A549 treated with Hydrocortisone at 1 μM for 4 hours (cell line): ENCODE measurements at places on chromosomes 4 and X. TPM values are rescaled to one million over a fixed set of nuclear protein-coding genes. Genes with fewer than 3 reads are reported as not detected.

The MND1 gene
- 10.4 to 15.6 TPM (median 13.4 TPM) in 5 replicates for total RNA-seq

The TMSB15A gene
- total RNA-seq = 0.56 to 1.1 TPM (median 0.72 TPM) in 5 replicates

The REPS2 gene
- total RNA-seq = 0.93 to 1.7 TPM (median 1.4 TPM) in 5 replicates

The DCHS2 gene
- total RNA-seq = 0.01 TPM in 1 of 5 replicates, not detected in the others

The RASSF6 gene
- 0.75 to 1.0 TPM (median 0.85 TPM) in 5 replicates for total RNA-seq

The SPIN3 gene
- total RNA-seq = 5.5 to 7.0 TPM (median 6.6 TPM) in 5 replicates

The EDA gene
- 0.60 to 0.87 TPM (median 0.67 TPM) in 5 replicates for total RNA-seq

The PHEX gene
- 0.31 to 0.42 TPM (median 0.35 TPM) in 5 replicates for total RNA-seq

The SPATA4 gene
- 0.13 to 0.29 TPM (median 0.22 TPM) in 5 replicates for total RNA-seq

The TEX11 gene
- total RNA-seq = not detected in 5 replicates

The GAGE12H gene
- total RNA-seq = not detected in 5 replicates
